ENCODE measurements at places on chromosomes 12 and 14. TPM values are rescaled to one million over a fixed set of nuclear protein-coding genes. Genes with fewer than 3 reads are reported as not detected.

MAP3K9 gene
- total RNA-seq = 6.9 TPM

TWF1 gene
- total RNA-seq = 12.9 TPM

AQP6 gene
- total RNA-seq = not detected

TMEM30B gene
- total RNA-seq = 3.0 TPM

GLI1 gene
- not detected for total RNA-seq

DNA sequence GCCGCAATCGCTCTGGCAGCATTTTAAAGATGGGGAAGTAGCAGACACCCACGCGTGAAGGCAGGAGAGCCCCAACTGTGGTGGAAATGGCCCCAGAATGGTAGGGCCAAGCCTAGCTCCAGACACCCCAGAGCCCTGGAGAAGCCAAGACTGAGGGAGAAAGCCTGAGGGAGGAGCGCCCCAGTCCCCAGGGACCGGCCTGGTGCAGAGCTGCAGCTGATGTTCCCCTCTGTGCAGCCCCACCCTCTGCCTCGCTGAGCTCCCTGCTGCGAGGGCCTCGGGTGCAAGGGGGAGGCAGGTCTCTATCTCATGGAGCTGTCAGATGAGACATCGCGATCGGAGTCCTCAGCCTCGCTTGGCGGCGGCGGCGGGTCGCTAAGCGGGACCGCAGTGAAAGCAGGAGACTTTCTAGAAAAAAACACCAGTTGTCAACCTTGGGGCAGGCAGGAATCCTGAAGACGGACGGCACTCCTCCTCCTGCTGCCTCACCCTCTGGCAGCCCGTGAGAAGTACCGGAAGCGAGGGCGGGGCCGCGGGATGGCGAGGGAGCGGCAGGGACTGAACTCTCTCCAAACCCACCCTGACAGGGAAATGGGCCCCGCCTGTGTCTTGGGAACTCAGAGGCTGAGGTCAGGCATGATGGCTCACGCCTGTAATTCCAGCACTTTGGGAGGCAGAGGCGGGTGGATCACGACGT is 6.0 kb downstream of the GAPDH start:
- peak; percentile 75 for DNase-seq

- no peak for DNase-seq
These were observed 69.8 kb downstream of the CNTN1 start for GRCh38 chr12:40762072-40762471.

DNA sequence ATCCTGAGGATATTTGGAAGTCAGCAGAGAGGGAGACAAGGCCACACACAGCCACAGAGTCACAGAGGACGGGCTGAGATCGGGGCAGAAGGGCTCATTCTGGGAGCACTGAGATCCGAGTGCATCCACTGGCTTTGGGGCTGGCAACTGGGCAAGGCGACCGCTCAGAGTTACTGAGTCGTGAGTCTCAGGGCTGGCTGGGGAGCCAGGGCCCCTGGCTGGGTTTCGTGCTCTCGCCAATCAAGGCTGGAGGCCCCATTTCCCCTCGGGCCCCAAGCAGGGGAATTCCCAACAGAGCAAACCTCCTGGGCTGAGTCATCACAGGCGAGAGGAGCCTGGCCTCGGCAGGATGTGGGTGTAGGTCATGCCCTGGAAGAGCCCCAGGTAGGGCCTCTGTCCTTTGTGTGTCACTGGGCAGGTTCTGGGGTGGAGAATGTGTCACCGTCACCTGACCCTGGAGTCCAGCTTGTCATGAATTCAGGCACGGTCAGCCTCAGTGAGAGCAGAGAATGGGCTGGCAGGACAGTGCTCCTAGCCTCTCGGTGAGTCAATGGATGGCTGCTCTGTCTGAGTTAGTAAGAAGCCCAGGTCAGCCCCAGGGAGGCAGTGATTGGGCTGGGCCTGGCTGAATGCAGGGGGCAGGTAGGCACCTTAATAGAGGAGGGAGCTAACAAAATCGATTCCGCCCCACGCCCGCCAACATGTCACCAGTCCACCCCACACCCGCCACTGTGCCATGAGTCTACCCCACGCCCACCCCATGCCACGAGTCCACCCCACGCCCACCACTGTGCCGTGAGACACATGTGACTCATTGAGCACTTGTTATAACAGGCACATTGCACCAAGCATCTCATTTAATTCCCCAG is 16.9 kb downstream of the ASB2 start:
- peak; percentile 98 for DNase-seq

GRCh38 chr12:105836242-105836622 is 302.5 kb downstream of the NUAK1 start:
- DNase-seq = no peak

DNA sequence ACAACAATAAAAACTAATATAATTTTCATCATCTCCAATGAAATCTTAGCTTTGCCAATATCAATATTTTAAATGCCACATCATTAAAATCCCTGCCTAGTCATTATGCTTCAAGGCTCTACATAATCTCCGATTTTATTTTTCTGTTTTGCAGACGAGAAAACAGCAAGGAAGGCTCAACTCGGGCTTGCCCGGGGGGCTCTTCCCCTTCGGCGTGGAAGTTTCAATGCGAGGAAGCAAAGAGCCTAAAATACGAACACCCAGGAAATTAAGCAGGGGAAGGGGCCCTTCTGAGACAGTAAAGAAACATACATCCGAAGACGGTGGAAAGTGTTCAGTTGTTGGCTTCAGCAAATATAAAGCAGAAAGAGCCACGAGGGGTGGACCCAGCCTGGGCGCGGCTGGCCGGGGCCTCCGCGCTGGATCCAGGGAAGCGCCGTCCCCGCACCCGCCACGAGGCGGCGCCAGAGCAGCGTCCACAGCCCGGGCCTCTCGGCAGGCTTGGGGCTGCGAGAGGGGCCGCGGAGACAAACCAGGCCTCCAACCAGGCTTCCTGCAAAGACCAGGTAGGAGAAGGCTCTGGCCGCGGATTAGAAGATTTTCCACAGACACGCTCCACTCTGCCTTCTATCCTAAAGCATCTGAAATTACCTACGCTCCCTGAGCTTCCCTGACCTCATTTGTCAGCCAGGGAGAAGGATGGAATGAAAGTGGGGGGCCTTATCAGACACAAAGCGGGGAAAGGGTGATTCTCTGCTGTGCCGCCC is 77.2 kb downstream of the SERPINA3 start:
- DNase-seq = peak; percentile 59

DNA sequence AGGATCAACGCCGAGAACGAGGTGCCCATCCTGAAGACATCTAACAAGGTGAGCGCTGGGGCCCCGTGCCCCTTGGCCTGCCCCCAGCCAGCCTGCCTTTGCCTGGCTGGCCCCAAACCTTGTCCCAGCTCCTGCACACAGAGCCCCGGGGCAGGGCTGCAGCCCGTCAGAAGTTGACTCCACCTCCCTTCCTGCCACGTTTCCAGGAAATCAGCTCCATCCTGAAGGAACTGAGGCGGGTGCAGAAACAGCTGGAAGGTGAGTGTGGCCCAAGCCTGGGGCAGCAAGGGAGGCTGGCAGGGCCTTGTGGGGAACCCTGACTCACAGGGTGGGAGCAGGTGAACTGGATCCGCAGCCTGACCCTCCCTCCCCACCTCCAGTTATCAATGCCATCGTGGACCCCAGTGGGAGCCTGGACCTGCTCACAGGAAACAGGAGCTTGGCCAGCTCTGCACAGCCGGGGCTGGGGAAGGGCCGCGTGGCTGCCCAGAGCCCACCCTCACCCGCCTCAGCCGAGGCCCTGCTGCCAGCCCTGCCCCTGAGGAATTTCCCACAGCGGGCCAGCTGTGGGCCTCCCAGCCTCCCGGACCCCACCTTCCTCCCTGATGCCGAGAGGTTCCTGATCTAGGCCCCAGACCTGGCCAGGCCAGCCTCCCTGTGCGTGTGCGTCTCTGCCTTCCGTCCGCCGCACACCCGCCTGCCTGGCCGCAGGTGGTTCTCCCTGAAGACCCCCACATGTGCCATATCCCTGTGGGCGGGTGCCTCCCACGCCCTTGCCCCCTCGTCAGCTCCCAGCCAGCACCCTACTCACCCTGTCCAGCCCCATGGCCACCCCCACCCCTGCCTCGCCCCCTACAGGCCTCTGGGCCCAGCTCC is 29.5 kb downstream of the CEP170B start:
- DNase-seq = no peak

DNA sequence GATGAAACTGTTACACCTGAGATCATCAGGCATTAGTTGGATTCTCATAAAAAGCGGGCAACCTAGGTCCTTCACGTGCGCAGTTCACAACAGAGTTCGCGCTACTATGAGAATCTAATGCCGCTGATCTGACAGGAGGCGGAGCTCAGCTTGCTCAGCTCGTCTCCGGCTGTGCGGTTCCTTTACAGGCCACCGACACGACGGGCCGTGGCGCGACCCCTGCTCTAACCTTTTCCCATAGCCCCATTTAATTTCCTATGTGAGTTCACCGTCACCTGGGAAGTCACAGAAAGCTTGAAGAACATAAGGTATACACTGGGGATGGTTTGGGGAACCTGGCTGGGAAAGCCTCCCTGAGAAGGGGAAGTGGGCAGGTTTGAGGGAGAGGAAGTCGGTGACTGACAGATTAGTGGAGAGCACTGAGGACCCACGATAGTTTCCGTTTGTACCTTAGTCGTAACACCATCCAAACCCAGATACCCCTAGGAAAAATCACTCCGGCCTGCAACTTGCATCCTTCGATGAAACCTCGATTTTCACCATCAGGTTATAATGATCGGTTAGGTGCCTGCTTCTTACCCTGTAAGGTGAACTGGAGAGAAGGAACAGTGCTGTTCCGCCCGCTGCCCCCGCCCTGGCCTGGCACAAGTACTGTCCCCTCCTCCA is 2.8 kb upstream of the AAAS start:
- DNase-seq = peak; percentile 72

GRCh38 chr14:20428010-20428365 is 8.0 kb downstream of the KLHL33 start:
- DNase-seq = no peak

GRCh38 chr12:96766232-96766631 is 140.8 kb upstream of the NEDD1 start:
- no peak for DNase-seq

- no peak for DNase-seq
These were observed 41.6 kb downstream of the SCN8A start for GRCh38 chr12:51632623-51633022.

DNA sequence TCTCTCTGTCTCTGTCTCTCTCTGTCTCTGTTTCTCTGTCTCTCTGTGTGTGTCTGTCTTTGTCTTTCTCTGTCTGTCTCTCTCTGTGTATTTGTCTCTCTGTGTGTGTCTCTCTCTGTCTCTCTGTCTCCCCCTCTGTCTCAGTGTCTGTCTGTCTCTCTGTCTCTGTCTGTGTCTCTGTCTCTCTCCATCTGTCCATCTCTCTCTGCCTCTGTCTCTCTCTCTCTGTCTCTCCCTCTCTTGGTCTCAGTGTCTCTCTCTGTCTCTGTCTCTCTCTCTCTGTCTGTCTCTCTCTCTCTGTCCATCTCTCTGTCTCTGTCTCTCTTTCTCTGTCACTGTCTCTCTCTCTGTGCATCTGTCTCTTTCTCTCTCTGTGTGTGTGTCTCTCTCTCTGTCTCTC is 143.8 kb upstream of the GARIN2 start:
- DNase-seq = no peak

GRCh38 chr12:114123108-114123507 is 157.0 kb upstream of the RBM19 start:
- DNase-seq = no peak

DNA sequence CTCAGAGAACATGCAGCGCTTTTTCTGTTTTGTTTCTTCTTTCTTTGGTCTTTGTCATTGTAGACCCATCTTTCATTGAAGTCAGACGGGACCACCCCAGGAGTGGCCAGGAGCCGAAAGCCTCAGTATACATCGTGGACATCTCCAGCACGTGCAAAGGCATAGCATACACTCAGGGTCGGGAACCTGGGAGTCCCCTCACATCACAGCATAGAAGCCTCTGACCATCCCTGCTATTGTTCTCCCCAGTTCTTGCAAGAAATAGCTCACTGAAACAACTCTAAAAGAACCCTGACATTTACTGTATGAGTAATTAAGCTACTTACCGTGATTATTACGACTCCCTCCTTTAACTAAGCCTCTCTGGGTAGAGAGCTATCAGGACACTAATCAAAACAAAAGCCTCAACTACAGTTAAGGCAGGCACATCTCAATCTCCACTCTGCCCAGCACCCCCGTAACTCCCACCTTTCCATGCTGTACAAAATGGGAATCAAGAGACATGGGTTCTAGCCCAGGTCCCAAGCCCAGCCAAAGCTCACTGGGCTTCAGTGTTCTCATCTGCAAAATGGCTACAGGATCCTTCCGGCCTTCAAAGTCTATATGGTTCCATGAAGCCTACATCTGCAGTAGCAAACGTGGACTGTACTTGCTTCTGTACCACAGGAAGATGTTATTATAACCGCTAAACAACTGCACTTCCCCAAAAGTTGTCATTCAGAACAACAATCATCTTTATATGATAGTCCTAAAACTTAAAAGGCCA is 6.7 kb downstream of the CCDC88C start:
- peak; percentile 62 for DNase-seq

- no peak for DNase-seq
These were observed 3.3 kb upstream of the RIMBP2 start for GRCh38 chr12:130719263-130719859.

- DNase-seq = no peak
These were observed 1.8 kb upstream of the KRT82 start for GRCh38 chr12:52407918-52408317.

DNA sequence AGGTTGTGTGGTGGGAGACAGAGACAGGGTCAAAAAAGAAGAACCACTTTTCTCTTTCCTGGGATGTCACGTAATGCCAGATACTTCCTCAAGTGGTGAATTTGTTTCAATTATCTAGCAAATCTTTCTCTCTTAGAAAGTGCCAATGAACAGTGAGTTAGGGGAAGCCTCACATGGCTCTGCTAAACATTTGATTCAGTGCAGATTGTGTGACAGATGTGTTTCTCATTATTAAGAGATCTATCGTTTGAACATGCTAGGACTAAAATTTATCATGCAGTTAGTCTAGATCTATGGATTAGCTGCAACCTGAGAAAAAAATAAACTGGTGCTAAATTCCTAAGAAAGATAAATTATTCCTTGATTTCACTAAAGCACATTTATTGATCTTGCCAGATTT is 247.8 kb downstream of the MDGA2 start:
- no peak for DNase-seq

GRCh38 chr14:64955297-64955696 is 12.8 kb upstream of the GPX2 start:
- no peak for DNase-seq
